ENCODE measurements at places on chromosomes 3 and 15. TPM values are rescaled to one million over a fixed set of nuclear protein-coding genes. Genes with fewer than 3 reads are reported as not detected.

The TMC3 gene
- total RNA-seq, result not detected

The ST3GAL6 gene
- 8.3 TPM for total RNA-seq

The PPP4R2 gene
- total RNA-seq, result 80.4 TPM

The NEK10 gene
- 1.4 TPM for total RNA-seq

The RSL24D1 gene
- 95.7 TPM for total RNA-seq

The PLAAT1 gene
- 3.9 TPM for total RNA-seq

The CCDC33 gene
- total RNA-seq, result 5.6 TPM

DNA sequence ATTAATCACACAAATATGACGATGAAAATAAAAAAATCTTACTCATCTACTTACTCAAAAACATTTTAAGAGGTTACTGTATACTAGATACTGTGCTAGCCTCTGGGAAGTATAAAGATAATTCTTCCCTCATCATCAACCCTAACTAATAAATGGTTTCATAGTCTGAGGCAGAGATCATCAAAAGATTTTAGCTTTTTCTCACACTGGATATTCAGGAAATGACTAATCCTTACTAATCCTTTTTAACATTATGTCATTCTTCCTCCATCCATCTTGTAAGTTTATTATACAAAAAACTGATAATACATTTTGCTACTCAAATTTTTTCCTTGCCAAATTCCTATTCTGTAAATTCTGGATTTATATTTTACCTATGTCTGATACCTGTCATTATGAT lies 29.7 kb downstream of the ACAD11 start:
- no peak for DNase-seq

DNA sequence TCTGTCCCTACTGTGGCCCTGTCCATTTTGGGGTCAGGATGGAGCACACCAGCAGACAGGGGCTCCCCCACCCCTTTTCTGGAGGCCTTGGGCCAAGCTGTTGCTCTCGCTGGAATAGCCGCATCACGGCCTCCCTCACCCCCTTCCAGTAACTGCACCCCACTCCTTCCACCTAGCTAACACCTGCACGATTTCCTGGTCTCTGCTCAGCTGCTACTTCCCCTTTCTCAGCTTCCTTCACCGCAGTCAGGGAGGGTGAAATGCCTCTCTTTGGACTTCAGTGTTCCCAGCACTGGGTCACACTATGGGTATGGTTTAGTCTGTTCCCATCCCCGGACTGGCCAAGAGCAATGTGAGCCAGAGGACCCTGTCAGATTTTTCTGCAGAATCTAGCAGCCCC lies 400.2 kb downstream of the MCTP2 start:
- DNase-seq, result no peak

- DNase-seq, result no peak
These were observed 133.5 kb upstream of the GADL1 start for GRCh38 chr3:31027914-31028313.

GRCh38 chr15:93213281-93213680 lies 124.3 kb upstream of the RGMA start:
- no peak for DNase-seq

DNA sequence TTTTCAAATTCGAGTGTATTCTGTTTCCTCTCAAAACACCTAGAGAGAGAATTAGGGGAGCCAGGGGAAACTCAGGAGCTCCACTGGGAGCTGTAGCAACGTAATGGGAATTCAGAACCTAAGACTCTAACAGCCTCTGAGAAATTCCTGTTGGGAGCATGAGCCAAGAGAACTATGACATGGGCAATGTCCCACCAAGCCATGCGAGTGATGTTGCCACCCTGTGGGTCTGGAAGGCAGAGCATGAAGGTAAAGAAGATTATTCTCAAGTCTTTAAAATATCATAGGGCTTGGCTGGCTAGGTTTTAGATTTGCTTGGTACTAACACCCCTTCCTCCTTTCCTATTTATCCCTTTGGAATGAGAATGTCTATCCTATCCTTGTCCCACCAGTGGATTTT lies 392.6 kb upstream of the ADAMTS9 start:
- DNase-seq, result no peak

GRCh38 chr3:160447544-160447943 lies 2.0 kb downstream of the TRIM59 start:
- no peak for DNase-seq

GRCh38 chr3:23698652-23699313 lies 107.0 kb upstream of the UBE2E1 start:
- DNase-seq, result no peak

- DNase-seq, result no peak
These were observed 83.9 kb upstream of the STT3B start for GRCh38 chr3:31448882-31449243.

Measured in WTC11 (cell line).